Central memory CD8-positive, alpha-beta T cell (primary cell): ENCODE measurements at places on chromosomes 3 and 15.

GRCh38 chr3:171747223-171747920 lies 62.9 kb downstream of the PLD1 start:
- DNase-seq: no peak

- no peak for DNase-seq
Observed at GRCh38 chr3:16790432-16791400, 94.0 kb upstream of the PLCL2 start.

DNA sequence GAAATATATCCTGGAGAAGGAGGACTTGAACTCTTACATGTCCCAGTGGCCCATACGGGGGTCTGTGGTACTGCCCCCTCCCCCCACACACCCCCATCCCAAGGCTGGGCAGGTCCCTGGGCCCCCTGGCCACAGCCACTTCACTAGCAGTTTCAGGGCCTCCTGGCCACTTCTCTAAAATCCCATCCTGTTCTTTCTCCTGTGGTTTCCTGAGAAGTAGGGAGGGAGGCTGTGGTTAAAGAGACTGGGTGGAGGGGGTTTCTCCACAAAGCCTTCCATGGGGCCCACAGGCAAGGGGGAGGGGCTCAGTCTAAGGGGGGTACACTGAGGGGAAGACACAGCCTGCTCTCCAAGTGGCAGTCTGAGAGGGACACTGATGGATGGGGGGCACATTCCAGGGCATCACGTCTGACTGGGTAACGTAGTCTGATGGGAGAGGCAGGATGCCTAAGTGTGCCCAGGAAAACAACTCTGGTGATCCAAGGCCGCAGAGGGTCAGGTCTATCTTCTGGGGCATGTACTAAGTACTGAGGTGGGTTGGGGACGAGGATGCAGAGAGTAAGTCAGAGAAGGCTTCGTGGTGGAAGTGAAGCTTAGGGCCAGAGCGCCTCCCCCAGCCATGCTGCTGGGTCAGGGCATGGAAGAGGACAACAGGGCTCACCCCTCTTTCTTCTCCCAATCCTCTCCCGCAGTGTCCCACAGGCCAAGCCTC lies 48.0 kb upstream of the C15orf39 start:
- DNase-seq: no peak

DNA sequence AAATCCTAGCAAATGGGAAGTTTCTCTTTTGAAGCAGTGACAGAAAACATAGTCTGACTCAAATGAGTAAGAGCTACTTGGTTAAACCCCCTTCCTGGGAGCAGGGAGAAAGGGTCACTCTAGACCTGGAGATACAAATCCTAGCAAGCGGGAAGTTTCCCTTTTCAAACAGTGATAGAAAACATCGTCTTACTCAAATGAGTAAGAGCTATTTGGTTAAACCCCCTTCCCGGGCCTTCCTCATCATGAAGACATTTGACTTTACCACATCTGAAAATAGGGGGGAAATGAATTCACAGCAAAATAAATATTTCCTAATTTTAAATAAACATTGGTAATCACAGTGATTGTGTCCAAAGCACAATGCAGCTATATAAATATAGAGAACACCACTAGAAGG lies 79.2 kb downstream of the FOXB1 start:
- no peak for DNase-seq

GRCh38 chr3:63724987-63725386 lies 72.5 kb downstream of the SNTN start:
- no peak for DNase-seq

GRCh38 chr15:30963681-30964080 lies 27.7 kb downstream of the MTMR10 start:
- no peak for DNase-seq

DNA sequence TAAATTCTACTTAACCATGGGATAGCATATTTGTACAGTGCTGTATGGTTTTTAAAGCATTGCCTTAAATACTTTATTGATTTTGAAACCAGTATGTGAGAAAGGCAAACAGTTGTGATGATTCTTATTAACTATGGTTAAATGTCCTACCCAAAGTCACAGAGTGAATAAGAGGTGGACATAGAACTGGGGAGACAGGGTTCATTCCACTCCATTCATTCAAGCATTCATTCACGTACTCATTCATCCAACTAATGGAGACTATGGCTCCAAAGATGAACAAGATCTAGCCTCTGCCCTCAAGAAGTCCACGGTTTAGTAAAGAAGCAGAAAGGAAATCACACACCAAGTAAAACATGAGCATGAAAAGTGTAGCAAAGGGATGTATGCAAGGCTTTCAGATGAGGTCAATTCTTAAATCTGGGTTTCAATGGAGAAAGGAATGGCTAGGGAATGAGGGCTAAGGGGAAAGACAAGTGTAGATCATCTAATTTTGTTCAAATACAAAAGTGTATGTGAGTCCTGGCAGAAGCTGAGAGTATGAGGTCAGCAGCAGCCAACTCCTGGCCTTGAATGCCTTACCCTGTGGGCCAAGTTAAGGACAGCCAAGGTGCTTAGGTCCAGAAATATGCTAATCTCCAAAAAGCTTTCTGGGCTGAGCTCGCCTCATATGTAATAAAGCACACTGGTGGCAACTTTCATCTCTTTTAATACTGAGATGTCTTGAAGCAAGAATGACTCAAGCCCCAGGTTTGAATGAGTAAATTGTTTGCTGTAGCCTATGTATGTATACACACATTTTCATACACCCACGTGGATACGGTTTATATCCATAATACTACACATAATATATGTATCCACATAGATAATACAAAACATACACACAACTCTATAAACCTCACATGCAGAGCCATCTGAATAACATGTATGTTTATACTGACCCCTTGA lies 4.3 kb downstream of the TNIK start:
- DNase-seq: no peak

DNA sequence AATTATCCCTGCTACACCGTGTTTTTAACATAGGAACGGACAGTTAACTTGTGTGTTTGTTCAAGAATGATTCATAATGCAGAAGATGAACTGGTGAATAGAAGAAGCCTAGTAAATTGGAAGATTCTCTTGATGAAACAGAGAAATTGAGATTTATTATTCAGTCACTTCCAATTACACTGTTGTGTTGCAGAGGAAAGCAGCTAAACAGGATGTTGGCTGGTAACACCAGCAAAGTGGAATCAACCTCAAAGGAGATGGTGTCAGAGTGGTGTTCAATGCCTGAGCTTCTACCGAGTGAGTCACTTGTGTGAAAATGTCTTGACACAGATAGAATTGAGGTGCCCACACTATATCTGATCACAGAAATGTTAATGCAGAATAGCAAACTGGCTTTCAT lies 399.6 kb downstream of the LPP start:
- DNase-seq: peak; percentile 58

DNA sequence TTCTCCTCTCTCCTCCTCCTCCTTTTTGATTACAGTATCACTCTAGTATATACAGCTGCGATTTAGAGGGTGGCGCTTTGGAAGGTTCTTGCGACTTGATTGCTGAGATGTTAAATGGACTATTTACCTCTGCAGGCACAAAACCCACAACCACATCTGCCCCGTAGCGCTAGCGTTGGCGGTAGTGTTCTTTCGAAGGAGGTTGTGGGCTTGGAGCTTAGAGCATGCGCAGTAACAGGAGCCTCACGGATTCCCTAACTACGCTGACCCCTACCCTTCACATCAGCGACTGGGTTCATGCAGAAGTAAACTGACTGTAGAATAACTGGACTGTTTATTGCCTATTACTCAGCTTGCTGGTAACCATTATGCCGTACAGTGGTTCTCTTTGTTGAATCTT lies 58.0 kb downstream of the CGGBP1 start:
- DNase-seq: no peak

- no peak for DNase-seq
Observed at GRCh38 chr3:52844290-52844975, 9.6 kb upstream of the MUSTN1 start.

DNA sequence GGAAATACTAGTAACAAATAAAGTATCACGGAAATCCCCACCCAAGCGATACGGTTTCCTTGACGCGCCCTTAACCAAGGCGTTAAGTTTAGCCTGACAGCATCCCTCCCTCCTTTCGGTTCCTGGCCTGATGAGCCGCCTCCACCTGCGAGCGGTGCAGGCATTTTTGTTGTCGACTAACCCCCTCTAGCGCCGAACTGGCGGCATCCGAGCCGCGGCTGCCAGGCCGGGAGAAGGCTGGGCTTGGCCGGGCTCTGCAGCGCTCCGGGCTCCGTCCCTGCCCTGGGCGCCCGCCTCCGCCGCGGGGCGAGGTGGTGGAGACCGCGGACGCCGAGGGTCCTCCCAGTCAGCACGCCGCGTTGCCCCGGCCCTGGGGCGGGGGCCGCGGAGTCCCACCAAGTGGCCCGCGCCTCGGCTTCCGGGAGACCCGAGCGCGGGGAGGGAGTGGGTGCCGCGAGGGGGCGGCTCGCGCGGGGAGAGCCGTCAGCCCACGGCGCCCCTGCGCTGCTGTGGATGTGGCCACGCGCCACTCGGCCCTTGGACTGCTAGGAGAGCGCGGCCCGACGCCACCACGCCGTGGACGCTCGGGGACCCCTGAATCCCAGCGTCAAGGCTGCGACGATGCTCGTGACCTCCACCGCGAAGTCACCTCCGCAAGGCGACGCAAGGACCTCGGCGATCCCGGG lies 1.1 kb upstream of the EPHA6 start:
- no peak for DNase-seq
